Naive thymus-derived CD4-positive, alpha-beta T cell (primary cell): ENCODE measurements at places on chromosomes 1 and 21.

DNA sequence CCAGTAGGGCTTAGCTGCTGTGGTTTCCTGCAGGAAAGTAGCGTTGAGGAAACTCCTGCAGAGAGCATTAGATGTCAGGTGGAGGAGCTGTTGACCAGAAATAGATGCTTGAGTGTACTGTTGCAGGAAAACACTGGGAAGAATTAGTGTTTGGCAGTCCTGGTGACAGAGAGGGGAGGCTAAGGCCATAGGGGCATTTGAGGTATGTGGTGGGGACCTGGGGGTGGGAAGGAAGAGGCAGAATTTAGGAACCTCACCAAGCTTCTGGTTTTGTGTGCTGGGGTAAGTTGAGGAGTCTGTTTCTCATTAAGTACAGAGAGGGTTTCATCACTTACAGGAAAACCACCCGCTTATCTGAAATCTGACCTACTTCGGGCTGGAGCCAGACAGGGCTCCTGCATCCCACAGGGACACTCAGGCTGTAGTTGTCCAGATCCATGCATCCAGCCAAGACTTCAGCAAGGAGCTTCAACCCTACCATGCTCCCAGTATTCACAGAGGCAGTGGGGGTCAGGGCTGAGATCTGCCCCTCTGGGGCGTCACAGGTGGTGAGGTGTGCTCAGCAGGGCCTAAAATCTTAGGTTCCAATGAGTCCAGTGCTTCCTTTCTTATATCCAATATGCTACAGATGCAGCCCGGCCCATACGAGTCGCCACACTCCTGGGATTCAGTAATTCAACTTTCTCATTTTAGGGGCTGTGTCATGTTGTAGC, 15.1 kb downstream of the SH2D2A start:
- DNase-seq: no peak

DNA sequence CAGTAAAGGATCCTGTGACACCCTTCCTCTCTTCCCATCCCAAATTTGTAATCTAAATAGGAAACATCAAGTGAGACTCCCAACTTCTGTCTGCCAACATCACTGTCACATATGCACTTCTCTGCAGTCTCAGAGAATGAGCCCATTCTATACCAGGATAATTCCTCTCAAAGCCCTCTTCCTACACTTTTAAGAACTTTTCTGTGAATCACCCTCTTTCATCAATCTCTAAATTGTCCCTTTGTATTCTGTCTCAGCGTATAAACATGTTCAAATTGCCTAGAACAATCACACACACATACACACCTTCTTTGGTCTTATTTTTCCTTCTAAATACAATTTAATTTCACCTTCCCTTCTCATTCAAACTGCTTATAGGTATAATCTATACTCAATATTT, 111.8 kb downstream of the PTBP2 start:
- DNase-seq: no peak

DNA sequence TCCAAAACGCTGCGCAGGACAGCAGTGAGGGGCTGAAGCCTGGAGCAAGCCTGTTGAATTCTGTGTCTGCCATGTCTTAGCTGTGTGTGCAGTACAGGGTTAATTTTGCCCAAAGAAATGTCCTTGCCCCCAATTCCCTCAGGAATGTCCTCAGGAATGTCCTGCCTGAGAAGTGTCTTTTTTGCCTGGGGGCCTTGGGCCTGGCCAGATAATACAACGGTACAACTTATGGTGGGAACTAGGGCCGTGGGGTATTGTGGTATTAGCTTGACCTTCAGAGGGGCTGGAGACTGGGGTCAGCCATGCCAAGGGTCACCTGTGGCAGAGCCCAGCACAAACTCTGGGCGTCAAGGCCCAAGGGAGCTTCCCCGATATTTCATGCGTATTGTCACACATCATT, 107.7 kb downstream of the AJAP1 start:
- no peak for DNase-seq

- DNase-seq: no peak
These were observed 36.0 kb downstream of the KRTAP10-1 start for GRCh38 chr21:44503901-44504399.

DNA sequence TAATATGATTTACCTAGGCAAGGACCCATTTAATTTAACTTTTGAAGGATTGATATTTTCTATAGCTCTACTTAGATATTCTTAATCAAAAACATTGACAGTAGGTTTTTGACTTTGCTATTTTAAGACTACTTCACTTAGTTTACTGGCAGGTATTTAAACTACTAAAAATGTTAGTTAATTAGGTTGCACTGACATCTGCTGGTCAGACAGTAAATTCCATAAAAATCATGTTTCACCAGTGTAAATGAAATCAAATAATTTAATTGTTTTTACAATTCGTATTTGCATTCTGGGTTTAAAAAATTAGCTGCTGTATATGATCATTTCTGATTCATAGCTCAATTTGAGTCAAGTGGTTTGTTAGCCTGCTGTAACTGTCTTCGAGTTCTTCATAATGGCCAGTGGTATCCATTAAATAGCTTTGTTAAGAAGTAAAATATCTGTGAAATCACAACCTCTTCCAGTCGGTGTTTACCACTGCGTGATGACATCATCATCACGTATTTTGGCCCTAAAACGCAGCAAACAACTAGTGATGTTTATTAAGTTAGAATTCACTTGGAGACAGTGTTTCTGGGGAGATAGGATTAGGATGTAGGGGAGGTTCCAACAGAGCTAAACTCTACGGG, 26.2 kb downstream of the EXTL2 start:
- DNase-seq: peak; percentile 32

DNA sequence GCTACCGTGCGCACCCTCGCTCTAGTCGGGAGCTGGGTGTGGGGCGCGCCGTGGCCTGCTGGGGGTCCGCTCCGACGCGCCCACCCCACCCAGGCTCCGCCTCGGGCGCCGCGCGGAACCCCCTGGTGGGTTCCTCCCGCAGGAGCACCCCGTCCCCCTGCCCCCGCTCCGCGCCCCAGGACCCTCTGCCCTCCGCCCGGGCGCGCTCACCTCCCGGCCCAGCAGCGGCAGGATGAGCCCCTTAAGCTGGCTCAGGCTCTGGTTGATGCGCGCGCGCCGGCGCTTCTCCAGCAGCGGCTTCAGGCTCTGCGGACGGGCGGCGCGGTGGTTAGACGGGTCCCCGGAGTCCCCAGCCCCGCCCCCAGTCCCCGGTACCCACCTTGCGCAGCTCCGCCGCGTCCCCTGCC, 319 bp downstream of the HES2 start:
- DNase-seq: no peak

DNA sequence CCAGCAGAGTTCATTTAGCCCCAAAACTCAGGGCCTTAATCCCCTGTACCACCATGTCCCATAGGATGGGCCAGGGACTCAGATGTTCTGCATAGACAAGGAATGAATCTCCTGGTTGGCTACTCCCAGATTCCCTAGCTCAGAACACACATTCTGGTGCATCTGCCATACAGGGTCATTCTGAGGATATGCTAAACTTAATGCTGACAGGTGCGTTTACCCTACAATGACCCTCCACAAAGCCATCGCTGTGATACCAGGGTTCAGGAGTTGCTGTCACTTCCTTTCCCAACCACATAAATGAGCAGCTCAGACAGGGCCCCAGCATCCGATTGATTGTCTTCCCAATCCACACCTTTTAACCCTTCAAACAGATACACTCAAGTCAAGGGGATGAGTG, 32.0 kb upstream of the HHAT start:
- no peak for DNase-seq

DNA sequence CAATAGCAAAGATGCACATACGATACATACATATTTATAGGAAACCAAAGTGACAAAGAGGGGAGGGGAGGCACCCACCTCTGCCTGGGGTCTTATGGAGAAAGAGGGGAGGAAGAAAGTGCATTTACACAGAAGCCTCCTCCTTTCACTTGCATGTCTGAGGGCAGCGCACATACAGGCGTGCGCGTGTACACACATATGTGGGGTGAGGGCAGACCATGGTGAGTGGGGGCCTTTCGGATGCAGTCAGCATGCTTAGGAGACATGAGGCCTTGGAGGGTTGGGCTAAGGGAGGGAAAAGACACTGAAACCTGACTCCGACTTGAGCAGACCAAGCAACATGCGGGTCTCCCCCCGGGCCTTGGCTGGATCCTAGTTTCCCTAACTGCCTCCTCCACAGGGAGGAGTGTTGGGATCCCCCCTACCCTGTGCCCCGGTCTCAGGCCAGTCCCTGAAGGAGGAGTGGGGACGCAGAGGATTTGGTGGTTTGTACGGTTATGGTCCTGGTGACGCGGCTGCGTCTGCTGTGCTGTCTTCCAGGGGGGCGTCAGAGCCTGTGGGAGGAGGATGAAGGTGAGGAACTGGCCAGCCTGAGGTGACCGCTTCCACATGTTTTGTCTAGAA, 15.2 kb downstream of the LRRC71 start:
- no peak for DNase-seq

DNA sequence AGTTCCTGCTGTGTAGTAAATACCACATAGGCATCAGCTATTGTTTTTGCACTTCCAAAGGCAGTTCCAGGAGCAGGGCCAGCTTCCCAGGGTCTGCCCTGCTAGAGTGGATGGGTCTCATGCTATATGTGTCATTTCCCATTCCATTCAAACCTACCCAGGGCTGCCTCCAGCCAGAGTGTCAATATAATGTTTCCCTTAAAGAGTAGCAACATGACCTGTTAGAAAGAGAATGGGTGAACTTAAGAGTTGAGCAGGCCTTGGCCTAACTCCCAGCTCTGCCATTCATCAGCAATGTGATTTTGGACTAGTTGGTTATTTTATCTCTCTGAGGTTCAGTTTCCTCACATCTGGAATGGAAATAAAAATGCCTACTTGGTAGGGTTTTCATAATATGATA, 44.9 kb downstream of the RAB3B start:
- DNase-seq: no peak

DNA sequence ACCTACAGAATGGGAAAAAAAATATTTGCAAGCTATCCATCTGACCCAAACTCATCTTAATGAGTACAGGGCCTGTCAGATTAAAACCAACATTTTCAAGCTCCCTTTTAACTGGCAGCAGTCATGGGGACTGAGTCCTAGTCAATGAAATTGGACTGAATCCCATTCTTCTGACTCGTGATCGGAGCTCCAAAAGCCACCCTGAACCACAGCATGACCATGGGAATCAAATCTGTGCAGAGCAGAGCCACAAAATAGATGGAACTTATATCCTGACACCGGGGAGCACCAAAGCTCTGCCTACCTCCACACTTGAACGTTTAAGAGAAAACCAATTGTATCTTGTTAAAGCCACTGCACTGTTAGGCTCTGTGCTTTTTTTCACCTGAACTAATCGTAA, 5.0 kb upstream of the RWDD3 start:
- DNase-seq: no peak

- DNase-seq: no peak
These were observed 10.9 kb upstream of the SMG7 start for GRCh38 chr1:183461350-183461749.

- no peak for DNase-seq
These were observed 50.9 kb downstream of the PCNT start for GRCh38 chr21:46374761-46375389.

GRCh38 chr1:244050014-244050834, 859 bp upstream of the ZBTB18 start:
- DNase-seq: peak; percentile 29

GRCh38 chr1:121417325-121417923, 232.6 kb downstream of the SRGAP2C start:
- no peak for DNase-seq

DNA sequence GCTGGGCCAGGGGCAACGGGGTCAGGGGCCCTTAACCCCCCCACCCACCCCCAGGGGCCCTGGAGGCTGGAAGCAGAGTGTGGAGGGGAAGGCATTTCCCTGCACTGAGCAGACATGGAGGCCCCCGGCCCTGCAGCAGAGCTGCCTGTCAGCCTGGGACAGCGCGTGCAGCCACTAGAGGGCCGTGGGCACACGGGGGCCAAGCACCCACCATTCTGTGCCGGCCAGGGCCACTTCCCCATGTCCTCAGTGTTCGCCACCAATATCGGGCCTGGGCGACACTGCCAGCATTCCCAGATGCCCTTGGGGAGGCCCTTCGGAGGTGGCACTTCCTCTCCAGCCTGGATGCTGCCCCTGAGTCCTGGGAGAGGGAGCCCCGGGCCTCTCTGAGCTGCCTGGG, 23.2 kb upstream of the ARHGEF16 start:
- DNase-seq: no peak

DNA sequence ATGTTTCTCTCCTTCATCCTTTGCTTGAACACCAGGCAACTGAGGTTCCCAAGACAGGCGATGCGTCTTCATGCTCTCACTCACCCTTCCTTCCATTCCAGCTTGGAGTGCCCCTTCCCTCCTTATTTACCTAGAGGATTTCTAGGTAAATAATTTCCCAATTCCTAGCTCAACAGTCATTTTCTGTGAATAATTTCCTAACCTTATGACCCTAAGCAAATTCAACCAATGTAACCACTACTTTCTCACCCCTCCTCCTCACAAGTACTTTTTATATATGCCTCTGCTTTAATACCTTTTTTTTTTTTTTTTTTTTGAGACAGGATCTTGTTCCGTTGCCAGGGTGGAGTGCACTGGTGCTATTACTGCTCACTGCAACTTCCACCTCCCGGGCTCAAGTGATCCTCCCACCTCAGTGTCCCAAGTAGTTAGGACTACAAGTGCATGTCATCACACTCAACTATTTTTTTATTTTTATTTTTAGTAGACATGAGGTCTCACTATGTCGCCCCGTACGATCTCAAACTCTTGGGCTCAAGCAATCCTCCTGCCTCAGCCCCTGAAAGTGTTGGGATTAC, 86.7 kb downstream of the USP24 start:
- no peak for DNase-seq

- no peak for DNase-seq
These were observed 35.2 kb downstream of the TP73 start for GRCh38 chr1:3687504-3687903.

DNA sequence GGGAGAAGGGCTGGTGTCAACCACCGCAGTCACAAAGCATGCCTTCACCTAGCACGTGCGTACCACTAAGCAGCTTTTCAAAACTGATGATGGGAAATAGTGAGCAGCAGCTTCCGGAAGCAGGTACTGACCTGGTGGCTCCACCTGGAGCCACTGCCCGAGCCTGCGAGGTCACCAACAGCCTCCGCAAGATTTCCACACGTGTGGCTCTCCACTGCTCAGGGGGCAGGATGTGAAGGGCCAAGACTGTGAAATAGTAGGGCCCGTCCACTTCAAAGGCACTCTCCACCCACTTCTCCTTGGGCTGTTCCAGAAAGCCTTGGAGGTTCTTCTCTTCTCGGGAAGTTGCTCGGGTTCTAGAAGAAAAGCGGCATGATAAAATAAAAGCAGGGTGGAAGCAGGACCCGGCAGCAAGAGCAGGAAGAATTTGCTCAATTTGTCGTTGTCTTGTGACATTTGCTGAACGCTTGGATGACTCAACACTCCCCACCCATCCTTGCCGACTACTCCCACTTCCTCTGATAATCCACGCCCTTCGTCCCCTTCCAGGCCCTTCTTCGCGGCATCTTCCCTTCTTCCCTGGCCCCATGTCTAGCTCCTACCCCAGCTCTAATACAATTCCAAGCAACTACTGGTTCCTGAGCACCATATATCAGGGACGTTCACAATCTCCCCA, 124.9 kb upstream of the IFFO2 start:
- DNase-seq: no peak

- no peak for DNase-seq
These were observed 18.6 kb downstream of the AK2 start for GRCh38 chr1:33018112-33018511.
